Kidney (tissue), 22 donors: ENCODE measurements at places on chromosomes 6 and 20. TPM values are rescaled to one million over a fixed set of nuclear protein-coding genes. Genes with fewer than 3 reads are reported as not detected.

SASH1 gene
- 148 TPM for total RNA-seq

- DNase-seq: no peak
Measured at GRCh38 chr6:136303516-136303915, 13.9 kb upstream of the BCLAF1 start.

DNA sequence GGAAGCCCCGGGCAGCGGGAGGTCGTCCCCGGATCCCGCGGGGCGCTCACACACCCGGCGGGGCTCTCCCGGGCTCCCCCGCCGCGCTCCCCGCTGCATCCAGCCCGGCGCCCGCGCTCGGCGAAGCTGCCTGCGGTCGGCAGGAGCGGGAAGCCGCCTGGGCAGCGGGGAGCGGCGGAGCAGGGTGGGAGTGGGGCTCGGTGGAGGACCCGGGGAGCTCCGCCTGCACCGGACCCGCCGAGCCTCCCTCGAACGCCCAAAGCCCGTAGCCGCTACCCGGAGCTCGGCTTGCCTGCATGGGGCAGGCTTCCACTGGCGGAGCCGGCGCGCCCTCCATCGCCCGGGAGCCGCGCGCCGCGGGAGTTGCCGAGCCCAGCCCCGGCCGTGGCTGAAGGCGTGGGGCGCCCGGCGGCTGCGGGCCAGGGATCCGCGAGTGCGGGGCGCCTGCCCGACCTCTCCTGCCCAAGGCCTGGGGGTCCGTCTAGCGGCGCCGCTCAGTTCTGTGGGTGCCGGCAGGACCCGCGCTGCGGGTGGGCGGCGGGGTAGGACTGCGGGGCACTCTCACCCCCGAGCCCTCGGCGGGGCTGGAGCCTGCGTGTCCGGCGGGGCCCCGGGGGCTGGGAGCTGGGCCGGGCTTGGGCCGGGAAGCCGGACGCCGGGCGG lies 671 bp downstream of the CDH4 start:
- no peak for DNase-seq

DNA sequence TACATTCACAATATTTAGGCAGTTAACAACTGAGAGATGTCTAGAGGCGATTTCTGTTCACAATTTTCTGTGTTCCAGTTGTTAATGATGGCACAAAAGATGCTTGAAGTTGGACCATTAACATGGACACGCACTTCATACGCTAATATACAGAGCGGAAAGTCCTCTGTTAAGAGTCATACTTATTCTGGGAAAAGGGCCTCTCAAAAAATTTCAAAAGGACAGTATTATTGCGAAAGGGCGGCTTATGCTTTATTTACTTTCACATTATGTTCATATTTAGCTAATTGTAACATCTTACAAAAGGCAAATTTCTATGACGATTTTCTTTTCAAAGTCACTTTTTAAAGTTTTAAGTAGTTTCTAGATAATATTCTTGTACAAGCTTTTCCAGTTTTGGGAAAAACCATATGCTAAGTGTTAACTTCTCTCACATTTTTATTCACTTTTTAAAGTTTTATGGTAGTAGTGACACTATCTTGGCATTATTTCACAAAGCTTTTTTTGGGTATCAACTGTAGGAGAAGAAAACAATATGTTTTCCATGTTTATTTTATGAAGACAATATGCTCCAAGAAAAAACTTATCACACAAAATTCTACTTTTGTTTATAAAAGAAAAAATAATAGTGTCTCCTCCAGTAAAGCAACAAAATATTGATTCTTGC lies 62.3 kb downstream of the MAP7 start:
- no peak for DNase-seq
